AG08395 (cell line): ENCODE measurements at places on chromosomes 5 and 9.

DNA sequence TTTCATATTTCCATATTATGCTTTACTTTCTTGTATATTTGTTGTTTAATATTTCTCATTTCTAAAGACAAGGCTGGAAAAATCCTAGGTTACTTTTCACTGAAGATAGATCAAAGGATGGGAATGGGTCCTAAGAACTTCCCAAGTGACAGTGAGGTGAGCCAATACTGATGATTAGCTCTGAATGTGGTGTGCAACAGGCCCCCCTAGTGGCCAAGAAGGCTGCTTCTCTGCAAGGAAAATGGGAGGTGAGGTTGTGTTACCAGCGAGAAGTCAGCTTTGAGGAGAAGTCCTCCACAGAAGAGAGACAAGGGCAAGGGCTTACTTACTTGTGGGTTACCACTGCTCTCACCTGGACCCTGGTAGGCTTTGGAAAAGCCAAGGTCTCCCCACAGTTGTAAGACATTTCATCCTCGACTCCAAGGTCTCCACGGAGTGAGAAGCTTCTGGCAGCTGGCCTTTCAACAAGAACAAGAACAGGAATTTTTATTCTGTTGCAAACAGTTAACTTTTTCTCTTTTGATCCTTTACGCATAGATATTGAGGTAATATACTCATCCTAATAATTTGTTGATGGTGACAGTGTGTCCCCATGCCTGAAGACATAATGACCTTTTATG is 69.9 kb downstream of the MAMDC2 start:
- DNase-seq, result peak; percentile 85

GRCh38 chr9:136631038-136632000 is 31.4 kb upstream of the EGFL7 start:
- DNase-seq, result peak; percentile 81

GRCh38 chr5:65730910-65731309 is 8.9 kb downstream of the NLN start:
- no peak for DNase-seq

- DNase-seq, result no peak
These were observed 63.6 kb upstream of the TNPO1 start for GRCh38 chr5:72752909-72753308.

DNA sequence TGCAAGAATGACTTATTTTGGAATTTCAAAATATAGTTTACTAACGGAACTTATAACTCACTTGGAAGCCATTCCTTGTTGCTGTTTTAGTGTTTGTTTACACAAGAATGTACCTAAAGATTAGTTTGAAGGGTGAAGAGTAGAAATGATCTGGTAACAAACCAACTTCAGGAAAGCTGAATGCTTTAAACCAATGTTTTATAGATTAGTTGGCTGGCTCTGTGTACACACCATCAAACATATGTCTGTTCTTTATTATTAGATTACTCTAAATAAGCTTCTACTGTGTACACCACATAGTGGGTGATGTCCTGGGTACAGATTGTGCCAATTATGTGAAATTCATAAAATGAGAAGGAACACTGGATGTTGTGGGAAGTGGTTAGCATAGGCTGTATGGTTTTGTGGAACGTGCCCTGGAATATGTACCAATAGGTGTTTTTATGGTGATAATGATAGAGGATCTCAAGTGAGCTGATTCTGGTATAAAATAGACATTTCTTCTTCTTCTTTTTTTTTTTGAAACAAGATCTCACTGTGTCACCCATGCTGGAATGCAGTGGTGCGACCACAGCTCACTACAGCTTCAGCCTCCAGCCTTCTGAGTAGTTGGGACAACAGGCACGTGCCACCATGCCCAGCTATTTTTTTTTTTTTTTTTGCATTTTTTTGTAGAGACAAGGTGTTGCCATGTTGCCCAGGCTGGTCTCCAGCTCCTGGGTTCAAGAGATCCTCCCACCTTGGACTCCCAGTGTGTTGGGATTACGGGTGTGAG is 109.3 kb upstream of the DHFR start:
- no peak for DNase-seq

DNA sequence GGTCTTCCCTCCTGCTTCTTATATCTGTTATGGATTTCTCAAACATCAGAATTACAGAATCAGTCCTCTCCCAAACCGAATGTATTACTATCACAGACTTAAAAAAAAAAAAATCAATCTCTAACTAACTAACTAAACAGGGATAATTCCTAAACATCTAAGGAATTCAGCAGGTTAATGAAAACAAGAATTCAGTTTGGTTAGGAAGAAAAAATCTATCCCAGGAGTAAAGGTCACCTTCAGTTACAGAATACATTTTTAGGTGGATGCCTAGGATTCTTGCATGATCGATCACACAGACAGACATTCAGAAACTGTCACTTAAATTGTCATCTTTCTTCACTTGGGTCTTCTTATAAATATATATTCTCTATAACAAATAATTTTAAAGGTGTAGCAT is 11.5 kb downstream of the PTAR1 start:
- no peak for DNase-seq

- peak; percentile 9 for DNase-seq
These were observed 741.5 kb upstream of the RGMB start for GRCh38 chr5:98031926-98032325.

- no peak for DNase-seq
These were observed 24.2 kb downstream of the AGXT2 start for GRCh38 chr5:35023391-35024178.

DNA sequence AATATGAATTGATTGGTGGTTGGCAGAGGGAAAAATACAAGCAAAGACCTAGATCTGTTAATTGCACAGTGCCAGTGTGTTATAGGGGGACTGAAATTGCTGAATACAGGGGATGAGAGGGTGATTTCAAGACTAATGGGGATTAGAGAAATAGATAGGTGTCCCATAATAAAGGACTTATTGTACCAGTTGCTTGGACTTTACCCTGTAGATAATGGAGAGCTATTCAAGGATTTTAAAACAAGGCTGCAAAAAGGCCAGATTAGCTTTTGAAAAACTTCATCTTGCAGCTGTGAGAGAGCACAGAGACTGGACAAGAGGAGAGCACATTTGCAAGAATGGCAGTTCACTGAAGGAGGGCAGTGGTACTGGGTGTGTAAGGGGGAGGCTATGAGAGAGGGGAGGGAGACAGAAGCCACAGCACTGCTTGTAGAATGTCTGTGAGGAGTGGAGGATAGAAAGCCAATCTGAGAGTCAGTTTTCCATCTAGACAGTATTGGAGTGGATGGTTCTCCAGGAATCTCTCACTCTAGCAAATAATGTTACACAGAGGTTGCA is 28.8 kb upstream of the SCAMP1 start:
- DNase-seq, result no peak

DNA sequence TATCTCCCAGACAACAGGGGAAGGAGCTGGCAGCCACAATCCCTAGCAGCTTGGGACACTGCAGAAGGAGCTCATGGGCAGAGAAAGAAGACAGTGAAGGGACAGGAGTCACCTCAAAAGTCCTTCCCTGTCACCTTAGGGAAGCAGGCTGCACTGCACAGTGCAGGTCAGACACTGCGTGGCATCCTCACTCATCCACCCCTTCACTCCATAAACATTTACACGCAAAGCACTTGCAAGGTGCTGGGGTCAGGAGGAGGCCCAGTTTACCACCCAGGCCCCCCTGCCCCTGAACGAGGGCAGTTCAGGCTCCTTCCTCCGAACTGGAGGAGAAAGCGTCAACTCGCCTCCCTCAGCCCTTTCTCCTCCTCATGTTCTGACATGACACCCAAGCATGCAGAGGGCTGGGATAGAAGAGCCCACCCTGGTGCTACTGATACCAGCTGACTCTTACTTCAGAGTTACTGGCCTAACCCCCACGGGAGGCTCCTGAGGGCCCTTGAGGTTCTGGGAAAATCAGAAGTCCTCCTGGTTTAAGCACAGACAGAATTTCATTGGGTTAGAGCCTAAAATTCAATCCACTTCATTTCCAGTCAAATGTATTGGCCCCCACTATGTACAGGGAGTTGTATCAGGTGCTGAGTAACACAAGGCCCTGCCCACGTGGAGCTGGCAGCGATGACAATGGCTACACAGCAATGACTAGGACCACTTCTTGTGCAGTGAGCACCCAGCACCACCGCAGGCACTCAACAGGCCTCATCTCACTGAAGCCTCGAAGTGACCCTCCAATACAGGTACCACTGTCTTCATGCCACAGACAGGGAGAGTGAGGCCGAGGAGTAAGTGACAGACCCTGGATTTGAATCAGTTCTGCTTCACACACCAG is 70.4 kb downstream of the RAPGEF1 start:
- DNase-seq, result no peak
